ENCODE measurements at places on chromosomes 1 and 21.

- DNase-seq, result no peak
Measured at GRCh38 chr1:7199077-7199779, 414.0 kb downstream of the CAMTA1 start.

DNA sequence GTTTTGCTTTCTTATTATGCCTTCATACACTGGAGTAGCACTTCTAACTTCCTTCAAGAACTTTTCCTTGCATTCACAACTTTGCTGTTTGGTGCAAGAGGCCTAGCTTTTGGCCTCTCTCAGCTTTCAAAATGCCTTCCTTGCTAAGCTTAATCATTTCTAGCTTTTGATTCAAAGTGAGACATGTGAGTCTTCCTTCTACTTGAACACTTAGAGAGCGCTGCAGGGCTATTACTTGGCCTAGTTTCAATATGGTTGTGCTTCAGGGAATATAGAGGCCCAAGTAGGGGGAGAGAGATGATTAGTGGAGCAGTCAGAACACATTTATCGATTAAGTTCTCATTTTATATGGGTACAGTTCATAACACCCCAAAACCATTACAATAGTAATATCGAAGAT lies 12.4 kb downstream of the ANGEL2 start:
- no peak for DNase-seq

GRCh38 chr1:82284213-82284612 lies 483.5 kb downstream of the ADGRL2 start:
- DNase-seq, result no peak

- DNase-seq, result no peak
Measured at GRCh38 chr1:185916861-185917260, 182.7 kb downstream of the HMCN1 start.

- DNase-seq, result no peak
Measured at GRCh38 chr1:116329524-116330341, 43.3 kb upstream of the ATP1A1 start.

GRCh38 chr1:46401964-46402626 lies 8.0 kb downstream of the FAAH start:
- no peak for DNase-seq

DNA sequence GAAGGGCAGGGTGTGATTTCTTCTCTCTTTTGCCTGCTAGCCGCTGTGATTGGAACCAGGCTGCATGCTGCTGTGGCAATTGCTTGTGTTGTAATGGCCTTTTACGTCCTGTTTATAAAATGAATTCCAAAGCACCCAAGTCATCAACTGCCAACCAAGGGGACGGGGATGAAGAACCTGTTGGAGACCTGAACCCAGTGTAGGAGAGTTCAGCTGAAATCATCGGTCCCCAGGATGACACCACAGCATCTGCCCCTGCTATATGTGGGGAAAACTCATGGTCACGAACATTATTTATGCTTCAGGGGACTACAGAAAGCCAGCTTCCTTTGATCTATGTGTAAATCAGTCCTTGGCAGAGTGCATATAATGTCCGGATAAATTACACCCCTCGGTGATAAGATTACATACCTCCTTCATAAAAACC lies 3.8 kb downstream of the TMEM167B start:
- DNase-seq, result no peak

DNA sequence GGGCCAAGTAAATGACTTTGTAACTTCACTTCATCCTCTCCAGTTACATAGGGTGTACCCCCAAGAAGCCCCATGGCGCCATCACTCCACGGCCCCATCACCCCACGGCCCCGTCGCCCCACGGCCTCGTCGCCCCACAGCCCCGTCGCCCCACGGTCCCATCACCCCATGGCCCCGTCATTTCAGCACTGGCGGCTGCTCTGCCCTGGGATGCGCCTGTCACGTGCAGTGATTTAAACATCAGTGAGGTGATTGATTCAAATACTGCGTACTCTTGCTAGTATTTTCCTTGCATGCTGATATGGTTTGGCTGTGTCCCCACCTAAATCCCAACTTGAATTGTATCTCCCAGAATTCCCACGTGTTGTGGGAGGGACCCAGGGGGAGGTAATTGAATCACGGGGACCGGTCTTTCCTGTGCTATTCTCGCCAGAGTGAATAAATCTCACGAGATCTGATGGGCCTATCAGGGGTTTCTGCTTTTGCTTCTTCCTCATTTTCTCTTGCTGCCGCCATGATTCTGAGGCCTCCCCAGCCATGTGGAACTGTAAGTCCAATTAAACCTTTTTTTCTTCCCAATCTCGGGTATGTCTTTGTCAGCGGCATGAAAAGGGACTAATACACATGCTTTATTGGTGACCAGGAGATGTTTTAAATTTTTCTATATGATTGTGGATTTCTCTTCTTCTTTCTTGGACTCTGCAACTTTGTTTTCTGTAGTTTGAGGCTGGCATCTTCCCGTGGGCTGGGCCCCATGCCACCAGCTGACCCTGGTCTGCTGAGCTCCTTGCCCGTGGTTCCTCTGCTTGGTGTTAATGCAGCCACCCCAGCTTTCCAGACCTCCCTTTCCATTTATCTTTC lies 50.1 kb upstream of the PCBP3 start:
- DNase-seq, result no peak

DNA sequence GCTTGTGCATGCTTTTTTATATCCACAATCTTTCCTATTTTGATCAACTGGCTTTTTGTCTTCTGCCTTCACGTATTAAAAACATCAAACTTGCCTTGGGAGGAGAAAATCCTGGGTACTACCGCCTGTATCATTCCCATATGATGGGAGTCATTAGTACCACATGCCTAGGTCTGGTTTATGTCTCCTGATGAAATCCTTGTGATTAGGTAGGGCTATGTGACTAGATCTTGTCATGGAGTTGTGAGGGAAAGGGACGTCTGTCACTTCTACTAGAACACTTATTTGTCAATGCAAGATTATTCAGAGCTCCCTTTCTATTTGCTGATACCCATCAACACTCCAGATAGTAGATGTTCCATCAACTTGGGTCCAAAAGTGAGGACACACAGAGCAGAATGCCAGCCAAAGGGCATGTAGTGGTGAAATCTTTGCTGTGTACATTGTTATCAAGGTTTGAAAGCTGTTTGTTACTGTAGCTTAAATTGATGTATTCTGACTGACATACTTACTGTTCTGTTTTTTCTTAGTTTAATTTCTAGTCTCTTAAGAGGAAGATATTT lies 621.8 kb upstream of the NR5A2 start:
- no peak for DNase-seq

DNA sequence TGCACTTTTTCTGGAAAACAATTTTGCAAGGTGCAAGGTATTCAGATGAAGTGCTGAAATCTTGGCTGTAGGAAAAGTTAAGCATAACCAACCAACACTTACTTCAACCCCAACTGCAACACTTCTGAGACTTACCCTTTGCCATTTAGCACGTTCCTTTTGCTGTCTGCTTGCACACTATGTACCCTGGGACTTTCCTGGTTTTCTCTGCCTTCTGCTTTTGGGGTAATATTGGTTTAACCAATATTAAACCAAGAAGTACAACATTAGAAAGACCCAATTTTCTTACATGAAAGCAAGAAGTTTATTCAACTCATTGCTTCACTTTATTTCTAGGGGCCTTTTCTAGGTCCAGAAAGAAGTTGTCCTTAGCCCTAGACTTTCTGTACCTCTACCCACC lies 193.0 kb downstream of the HLX start:
- DNase-seq, result no peak

- no peak for DNase-seq
Measured at GRCh38 chr1:16292739-16293138, 55.8 kb upstream of the CPLANE2 start.

- DNase-seq, result no peak
Measured at GRCh38 chr1:45673956-45674355, 12.4 kb downstream of the GPBP1L1 start.

GRCh38 chr1:20075345-20075744 lies 5.4 kb downstream of the PLA2G5 start:
- DNase-seq, result no peak

- no peak for DNase-seq
Measured at GRCh38 chr1:184745929-184746638, 8.6 kb downstream of the EDEM3 start.

DNA sequence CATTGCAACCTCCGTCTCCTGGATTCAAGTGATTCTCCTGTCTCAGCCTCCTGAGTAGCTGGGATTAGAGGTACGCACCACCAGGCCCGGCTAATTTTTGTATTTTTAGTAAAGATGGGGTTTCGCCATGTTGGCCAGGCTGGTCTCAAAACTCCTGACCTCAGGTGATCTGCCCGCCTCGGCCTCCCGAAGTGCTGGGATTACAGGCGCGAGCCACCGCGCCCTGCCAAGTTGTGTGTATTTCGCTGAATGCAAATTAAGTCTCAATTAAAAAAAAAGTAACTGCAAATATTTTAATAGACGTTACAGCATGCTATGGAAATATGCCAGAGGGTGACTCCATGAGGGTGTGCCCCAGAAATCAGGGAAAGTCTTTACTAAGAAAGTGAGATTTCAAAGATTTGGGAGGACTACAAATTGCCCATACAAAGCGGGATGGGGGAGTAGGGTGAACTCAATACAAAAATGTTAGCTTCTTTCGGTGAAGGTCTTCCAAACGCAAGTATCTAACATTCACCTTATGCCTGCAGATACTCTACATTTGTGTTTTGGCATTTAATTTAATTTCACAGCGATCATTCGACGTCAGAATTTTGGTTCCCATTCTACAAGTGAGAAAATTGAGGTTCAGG lies 85.6 kb downstream of the NKAIN1 start:
- no peak for DNase-seq

Measured in activated naive CD8-positive, alpha-beta T cell treated with anti-CD3 and anti-CD28 coated beads for 36 hours (primary cell).